ENCODE measurements at places on chromosomes 3 and 15.

DNA sequence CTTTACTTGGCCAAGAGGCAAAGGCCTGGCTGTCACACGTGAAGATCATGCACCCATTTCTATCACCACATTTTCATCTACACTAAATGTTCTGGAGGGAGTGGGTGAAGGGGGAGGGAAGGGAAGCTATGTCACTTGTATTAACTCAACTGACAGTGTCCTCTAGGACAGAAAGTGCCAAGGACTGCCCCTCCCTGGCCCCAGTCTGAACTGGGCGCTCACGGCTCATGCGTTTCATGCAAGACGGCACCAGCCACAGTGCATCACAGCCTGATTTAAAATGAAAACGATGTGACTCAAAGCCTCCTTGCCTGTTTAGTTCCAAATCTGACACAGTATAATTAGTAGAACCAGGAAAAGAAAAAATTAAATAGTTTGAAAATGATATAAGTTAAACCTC, 20.8 kb upstream of the RAD18 start:
- no peak for DNase-seq

DNA sequence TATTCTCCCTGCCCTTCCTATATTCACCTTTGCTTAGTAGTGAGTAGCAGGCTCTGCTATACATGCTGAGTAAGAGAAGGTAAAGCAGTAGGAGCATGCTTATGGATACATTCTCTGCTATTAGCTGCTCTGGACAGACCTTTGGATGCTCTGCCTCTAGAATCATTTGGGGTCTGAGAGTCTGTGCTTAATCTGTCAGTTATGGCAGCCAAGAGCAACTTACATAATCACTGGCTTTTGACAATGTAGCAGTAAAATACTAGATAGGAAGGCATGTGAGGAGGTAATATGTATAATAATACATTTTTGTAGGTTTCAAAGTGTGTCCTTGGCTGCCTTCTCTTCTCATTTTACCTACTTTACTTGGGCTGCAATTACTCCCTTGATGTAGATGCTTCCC, 277.7 kb downstream of the GAP43 start:
- DNase-seq = no peak

DNA sequence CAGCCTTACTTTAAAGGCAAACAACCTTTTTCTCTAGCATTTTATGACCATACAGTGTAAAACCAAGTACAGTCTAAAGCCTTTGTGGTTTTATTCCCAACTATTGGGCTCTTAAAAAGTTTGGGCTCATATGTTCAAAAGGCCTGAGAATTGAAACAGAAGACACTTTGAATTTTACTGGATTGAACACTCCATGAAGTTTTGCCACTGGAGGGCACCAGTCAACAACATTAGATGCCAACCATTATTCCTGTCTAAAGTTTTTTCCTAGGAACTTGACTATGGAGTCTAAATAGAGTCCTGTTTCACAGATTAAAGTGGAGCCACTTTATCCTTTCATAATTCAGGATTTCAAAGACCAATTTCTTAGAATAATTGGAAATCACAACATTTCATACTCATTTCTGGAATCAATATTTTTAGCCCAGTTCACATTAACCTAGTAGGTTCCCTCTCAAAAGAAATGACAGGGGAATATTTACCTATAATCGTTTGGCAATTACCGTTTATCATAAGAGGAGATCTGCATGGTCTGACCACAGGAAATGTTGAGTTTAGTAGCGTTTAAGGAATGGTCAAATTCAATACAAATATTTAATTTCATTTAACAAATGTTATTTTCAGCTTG, 244.1 kb upstream of the PDZRN3 start:
- no peak for DNase-seq

DNA sequence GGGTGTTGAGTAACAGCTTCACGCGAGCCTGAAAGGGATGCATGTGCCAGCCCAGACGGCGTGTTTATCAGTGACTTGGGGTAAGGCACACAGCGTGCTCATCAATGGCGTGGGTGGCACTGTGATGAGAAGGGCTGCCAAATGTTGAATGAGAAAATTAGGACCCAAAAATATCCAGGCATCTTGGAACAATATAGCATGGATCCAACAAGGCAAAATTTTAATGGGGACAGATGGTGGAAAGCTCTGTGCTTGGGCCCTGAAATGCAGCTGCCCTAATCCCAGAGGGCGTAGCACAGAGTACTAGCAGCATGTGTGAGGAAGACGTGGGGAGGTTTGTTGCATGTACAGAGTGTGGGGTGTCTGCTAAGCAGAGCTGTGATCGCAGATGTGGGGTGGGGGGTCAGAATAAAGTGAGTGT, 48.9 kb downstream of the SSUH2 start:
- DNase-seq = no peak

DNA sequence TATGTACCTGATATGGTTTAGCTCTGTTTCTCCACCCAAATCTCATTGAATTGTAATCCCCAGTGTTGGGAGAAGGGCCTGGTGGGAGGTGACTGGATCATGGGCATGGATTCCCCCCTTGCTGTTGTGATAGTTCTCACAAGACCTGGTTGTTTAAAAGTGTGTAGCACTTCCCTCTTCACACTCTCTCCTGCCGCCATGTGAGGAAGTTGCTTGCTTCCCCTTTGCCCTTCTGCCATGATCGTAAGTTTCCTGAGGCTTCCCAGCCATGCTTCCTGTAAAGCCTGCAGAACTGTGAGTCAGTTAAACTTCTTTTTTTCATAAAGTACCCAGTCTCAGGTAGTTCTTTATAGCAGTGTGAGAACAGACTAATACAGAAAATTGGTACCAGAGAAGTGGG, 93.1 kb downstream of the C3orf70 start:
- DNase-seq = no peak

All from MG63 (cell line).